ENCODE measurements at places on chromosomes 1 and 21.
A peak's percentile ranks its signal among the peaks of the same experiment; 100 is the strongest.

DNA sequence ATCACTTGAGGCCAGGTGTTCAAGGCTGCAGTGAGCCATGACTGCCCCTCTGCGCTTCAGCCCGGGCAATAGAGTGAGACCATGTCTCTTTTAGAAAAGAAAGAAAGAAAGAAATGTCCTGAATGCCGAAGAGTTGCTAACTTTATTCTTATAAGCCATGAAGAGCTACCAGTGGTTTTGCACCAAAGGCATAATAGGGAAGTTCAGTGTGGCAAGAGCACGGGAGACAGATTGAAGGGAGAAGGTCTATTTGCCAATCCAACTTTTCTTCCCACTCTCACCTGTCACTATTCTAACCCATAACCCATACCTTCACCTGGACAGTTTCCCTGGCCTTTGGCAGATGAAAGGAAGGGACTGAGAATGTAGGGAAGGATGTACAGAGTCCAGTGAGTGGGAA lies 4.4 kb upstream of the PEA15 start:
- no peak for DNase-seq

DNA sequence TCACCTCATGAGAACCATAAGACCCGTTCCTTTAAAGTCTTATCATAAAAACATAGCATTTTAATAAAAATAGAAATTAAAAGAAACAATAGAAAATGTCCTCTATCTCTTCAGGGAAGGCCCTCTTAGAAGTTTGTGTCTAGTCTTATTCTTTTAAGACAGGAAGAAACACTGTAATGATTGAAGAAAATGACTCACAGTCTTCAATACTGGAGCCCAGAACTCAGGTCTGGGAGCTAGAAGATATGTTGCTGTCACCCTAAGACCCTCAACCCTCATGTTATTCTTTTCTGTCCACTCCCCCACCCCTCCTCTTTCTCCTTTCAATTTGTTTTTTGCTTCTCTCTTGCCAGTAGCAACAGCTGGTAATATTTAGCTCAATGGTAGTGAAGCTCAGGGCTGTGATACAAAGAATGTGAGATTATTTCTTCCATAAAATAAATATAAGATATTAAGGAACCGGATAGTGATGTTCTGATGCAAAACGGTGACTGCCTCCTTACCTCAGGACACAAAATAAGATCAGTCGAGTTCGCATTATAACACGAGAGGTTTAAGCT lies 12.0 kb downstream of the DUSP10 start:
- DNase-seq: no peak

DNA sequence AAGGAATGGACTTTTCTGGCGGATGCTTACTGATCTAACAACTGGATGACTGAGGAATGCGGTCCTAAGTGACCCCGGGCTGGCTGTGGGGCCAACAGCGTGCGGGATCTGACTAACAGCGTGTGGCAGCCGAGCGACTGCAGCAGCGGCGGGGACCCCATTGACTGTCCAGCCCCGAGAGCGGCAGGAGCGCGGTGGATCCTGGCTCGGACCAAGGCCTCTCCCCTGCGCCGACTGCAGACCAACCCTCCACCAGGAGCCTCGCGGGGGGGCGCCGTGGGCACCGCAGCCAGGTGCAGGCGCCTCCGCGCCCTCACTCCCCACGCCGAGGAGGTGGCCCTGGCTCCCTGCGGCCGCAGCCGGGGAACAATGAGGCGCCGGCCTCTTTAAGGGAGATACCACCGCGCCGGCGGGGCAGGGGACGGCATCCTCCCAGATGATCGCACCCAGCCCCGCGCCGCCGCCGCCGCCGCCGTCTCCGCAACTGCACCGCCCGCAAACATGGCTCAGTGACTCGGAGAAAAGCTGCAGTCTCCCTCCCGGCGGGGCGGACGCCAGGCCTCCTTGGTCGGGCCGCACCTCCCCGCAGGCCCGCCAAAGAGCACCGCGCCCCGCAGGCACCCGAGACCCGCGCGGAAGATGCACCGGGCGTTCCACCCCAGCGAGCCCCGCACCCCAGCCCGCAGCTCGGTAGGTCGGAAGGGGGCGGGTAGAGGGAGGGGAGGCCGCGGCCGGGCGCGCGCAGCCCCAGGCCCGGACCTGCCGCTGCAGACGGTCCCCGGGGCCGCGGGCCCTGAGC lies 694 bp upstream of the PDIK1L start:
- peak; percentile 81 for DNase-seq

DNA sequence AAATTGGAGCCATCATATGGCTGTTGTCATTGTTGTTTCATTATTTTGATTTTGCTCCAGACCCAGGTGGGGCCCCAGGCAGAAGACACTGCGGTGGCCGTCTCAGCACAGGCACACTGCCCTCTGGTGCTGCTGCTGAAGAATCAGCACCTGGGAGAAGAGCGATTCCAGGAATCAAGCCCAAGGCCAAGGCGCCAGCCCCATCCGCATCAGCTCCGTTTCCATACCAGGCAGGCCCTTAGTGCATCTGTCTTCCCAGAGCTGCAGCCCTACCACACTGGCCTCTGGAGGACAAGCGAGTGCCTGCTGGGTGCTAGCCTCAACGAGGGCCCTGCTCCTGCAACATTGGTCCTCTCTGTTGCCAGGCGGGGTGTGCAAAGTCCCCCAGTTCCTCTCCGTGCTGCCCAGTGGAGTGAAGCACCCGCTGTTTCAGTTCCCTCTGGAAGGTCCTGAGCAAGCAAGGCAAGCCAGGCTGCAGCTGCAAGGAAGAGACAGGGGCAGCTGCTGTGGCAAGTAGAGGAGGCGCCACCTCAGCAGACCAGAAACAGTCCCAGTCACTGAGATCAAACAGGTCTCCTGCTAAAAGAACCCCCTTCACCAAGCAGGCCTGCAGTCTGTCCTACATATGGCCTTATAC lies 5.2 kb downstream of the GRIK3 start:
- DNase-seq: no peak

GRCh38 chr1:68473060-68473459 lies 23.3 kb upstream of the RPE65 start:
- no peak for DNase-seq

- no peak for DNase-seq
These were observed 18.1 kb upstream of the POFUT2 start for GRCh38 chr21:45305836-45306235.

- DNase-seq: no peak
These were observed 15.1 kb upstream of the C1orf87 start for GRCh38 chr1:60088620-60089155.

DNA sequence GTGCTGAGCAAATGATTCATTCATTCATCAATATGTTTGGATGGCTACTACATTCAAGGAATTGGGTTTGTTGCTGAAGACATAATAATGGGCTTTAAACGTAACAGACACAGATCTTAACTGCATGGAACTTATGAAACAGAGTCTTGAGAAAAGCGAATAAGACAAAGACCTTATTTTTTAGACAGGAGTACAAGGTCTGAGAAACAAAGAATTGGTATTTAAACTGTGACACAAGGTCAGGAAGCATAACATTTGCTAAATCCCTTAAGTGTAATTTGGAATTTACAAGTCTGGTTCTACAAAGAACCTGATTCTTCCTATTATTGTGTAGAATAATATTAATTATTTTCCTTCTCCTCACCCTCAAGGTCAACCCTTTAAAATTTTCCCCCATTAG lies 565.4 kb upstream of the RGS18 start:
- no peak for DNase-seq

DNA sequence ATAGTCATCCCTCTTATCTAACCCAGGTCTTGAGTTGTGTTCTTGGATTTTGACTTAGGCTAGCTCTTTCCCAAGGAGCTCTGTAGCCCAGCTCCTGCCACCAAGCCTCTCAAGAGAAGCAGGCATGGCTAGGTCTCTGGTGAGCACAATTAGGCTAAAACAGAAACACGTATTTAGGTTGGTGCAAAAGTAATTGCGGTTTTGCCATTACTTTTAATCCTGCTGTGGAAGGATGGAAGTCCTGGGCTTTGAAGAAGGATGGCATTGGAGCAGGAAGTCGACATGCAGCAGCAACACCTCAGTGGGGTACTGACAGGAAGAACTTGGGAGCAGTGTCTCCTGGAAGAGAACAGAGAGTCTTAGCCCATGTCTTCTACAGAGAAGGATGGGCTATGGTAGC lies 80.0 kb upstream of the CCDC190 start:
- no peak for DNase-seq

- DNase-seq: no peak
These were observed 143.4 kb downstream of the BARHL2 start for GRCh38 chr1:90573736-90574135.

GRCh38 chr1:10768552-10768951 lies 27.9 kb downstream of the CASZ1 start:
- DNase-seq: no peak

GRCh38 chr1:161787355-161787754 lies 21.2 kb downstream of the ATF6 start:
- DNase-seq: no peak

GRCh38 chr1:40803447-40803846 lies 19.9 kb downstream of the KCNQ4 start:
- no peak for DNase-seq

- DNase-seq: no peak
These were observed 124.6 kb downstream of the TRIM33 start for GRCh38 chr1:114386129-114387009.

DNA sequence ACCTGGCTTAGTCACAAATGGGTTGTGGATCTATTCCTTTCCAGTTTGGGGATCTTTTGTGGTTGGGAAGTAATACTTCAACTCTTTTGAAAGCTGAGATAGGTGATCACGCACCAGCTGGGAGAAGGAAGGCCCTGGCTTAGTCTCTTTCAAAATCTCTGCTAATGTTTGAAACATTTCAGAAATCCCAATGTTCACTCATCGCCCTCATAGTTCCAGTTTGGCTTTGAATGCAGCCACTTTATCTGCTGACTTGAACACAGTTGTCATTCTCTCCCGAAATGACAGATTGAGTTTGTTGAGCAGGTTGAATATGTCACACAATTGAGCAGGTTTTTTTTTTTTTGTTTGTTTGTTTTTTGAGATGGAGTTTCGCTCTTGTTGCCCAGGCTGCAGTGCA lies 24.6 kb downstream of the RASAL2 start:
- DNase-seq: no peak

- no peak for DNase-seq
These were observed 408.8 kb downstream of the PLA2G4A start for GRCh38 chr1:187237542-187237941.

DNA sequence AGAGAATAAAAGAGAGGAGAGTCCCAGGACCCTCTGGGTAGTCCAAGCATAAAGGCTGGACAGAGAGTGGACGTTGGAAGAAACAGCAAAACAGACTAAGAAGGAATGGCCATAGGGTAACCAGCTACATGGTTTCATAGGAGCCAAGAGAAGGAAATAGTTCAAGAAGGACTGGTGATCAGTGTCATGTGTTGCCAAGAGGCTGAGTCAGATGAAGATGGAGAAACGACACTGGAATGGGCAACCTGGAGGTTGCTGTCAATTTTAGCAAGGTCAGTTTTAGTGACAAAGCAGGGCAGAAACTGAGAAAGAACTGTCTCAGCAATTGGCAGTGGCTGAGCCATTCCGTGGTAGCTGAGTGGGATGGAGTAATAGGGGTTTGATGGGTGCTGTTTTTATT lies 41.4 kb downstream of the HMGB4 start:
- DNase-seq: no peak

GRCh38 chr1:179709841-179710329 lies 33.2 kb upstream of the FAM163A start:
- peak; percentile 32 for DNase-seq

DNA sequence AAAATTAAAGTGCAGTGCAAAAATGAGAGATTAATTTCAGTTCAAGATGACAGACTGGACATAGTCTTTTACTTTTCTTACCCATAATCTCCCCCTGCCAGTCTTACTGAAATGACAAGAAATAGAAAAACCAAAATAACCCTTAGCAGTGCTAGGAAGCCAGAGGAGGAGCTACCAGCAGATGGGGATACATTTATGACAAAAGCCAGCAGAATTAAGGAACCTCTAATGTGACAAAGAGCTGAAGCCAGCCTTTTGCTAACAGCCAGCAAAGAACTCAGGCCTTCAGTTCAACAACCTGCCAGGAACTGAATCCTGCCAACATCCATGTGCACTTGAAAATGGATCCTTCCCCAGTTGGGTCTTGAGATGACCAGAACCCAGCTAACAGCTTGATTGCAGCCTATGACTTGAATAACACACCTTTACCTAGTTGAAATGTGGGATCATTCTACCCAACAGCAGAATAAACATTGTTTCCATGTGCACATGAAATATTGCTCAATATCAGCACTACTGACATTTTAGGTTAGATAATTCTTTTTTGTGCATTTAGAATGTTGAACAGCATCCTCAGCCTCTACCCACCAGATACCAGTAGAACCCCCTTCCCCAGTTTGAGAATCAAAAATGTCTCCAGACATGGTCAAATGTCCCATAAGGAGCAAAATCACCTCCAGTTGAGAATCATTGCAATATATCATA lies 7.9 kb upstream of the TRAF5 start:
- DNase-seq: no peak

DNA sequence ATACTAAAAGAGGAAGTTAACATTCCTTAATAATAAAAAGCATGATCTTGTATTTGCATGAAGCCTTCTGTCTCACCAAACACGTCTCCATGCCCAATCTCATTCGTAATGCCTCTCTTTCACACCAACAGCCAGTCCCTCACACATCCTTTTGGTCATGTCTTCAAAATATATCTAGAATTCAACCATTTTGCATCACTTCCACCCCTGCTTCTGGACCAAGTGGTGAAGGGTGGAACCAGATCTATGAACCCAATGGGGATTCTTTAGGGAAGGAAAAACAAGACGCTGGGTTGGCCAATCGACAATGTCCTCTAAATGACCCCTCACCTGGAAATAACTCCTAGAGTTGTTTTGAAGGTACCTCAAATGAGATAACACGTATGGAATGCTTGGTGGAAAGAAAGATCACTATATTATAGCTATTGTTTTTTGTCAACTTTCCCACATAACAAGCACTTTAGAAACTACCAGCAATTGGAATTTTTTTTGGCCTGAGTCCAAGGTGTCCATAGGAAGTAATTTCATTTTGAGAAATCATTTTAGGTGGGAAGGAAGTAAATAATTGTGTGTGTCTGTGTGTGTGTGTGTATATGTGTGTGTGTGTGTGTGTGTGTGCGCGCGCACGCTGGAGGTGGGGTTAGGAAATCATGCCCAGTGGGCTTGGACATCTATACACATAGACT lies at the start of gene KCNA10:
KCNA10 (minus strand) TSS at position 51 of the 686 bp plus-strand sequence. CDS start 388 bp downstream, outside the sequence.
- no peak for DNase-seq

DNA sequence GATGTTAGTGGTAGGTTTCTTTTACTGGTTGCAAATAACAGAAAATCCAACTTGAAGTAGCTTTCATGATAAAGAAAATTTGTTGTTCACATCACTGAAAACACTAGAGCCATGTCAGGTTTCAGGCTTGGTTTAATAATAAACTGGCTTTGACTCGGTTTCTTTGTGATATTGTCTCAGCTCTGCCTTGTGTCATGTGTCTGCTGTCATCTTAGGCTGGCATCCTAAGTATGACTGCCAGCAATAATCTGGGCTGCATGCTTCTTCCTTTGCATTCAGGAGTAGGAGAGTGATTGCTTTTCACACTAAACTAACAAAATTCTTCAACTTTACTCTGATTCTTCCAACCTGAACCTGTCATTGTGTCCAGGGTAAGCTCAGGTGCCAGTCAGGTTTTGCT lies 474.0 kb upstream of the B3GALT2 start:
- no peak for DNase-seq

GRCh38 chr1:24964811-24965570 lies 34.9 kb upstream of the RUNX3 start:
- DNase-seq: peak; percentile 97

GRCh38 chr1:241632987-241633386 lies 7.2 kb downstream of the CHML start:
- no peak for DNase-seq
